ENCODE measurements at places on chromosomes 1 and 21. TPM values are rescaled to one million over a fixed set of nuclear protein-coding genes. Genes with fewer than 3 reads are reported as not detected.
A peak's percentile ranks its signal among the peaks of the same experiment; 100 is the strongest.

GRCh38 chr1:63640633-63641567, 47.7 kb downstream of the PGM1 start:
- peaks cover 3% of the 10 kb centered on the region for H3K4me1 ChIP-seq
- peaks cover 12% of the 10 kb centered on the region for H3K36me3 ChIP-seq
- no peaks in the 10 kb centered on the region for H3K27me3 ChIP-seq

The F13B gene
- total RNA-seq: not detected

- H3K27me3 ChIP-seq: no peaks in the 10 kb centered on the region
- no peaks in the 10 kb centered on the region for H3K36me3 ChIP-seq
- H3K4me3 ChIP-seq: no peak overlapping the region
Measured at GRCh38 chr1:186206048-186206570, 168.9 kb downstream of the TPR start.

The AQP10 gene
- not detected for total RNA-seq

GRCh38 chr1:3032371-3033039, 11.2 kb downstream of the ACTRT2 start:
- peak; percentile 64 for DNase-seq
- H3K4me3 ChIP-seq: no peak overlapping the region
- no peak overlapping the region for H3K27ac ChIP-seq

DNA sequence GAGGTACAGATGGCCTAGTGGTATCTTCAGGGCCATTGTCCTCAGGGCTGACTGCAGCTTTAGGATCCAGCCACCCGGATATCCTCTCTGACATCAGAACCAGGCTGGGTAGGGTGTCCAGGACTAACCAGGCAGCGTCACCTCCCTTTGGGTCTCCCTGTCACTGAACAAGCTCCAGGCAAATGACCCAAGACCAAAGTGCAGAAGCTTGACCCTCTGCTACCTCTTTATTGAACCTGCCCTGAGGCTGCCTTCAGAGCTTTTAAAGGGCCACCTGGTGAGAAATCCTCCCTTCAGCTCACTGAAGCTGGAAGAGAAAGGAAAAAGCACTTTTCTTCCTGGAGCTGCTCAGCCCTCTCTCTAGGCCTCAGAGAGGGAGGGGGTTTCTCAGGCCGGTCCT, 79.1 kb upstream of the VAMP3 start:
- DNase-seq: no peak
- no peaks in the 10 kb centered on the region for H3K4me1 ChIP-seq
- H3K27me3 ChIP-seq: no peaks in the 10 kb centered on the region

The HAX1 gene
- 74.8 TPM for total RNA-seq

The LCK gene
- total RNA-seq: 10.3 TPM

- peaks cover 14% of the 10 kb centered on the region for H3K4me1 ChIP-seq
- no peaks in the 10 kb centered on the region for H3K27me3 ChIP-seq
- DNase-seq: no peak
- H3K4me3 ChIP-seq: no peak overlapping the region
- H3K27ac ChIP-seq: no peak overlapping the region
Measured at GRCh38 chr21:33657124-33657820, 15.0 kb downstream of the ITSN1 start.

GRCh38 chr1:223831755-223832636, 13.8 kb downstream of the TP53BP2 start:
- H3K4me3 ChIP-seq: no peak overlapping the region
- no peaks in the 10 kb centered on the region for H3K27me3 ChIP-seq
- H3K27ac ChIP-seq: no peak overlapping the region
- H3K4me1 ChIP-seq: no peaks in the 10 kb centered on the region
- no peak for DNase-seq

- H3K36me3 ChIP-seq: peaks cover 7% of the 10 kb centered on the region
- H3K4me1 ChIP-seq: no peaks in the 10 kb centered on the region
- H3K4me3 ChIP-seq: no peak overlapping the region
Measured at GRCh38 chr1:19343617-19344350, 31.7 kb downstream of the SLC66A1 start.

- no peaks in the 10 kb centered on the region for H3K4me1 ChIP-seq
- DNase-seq: no peak
- H3K36me3 ChIP-seq: no peaks in the 10 kb centered on the region
- H3K4me3 ChIP-seq: no peak overlapping the region
- no peaks in the 10 kb centered on the region for H3K27me3 ChIP-seq
- H3K27ac ChIP-seq: no peak overlapping the region
Measured at GRCh38 chr21:25855576-25855975, 120.8 kb downstream of the GABPA start.

The FTCD gene
- total RNA-seq: 51.6 TPM

DNA sequence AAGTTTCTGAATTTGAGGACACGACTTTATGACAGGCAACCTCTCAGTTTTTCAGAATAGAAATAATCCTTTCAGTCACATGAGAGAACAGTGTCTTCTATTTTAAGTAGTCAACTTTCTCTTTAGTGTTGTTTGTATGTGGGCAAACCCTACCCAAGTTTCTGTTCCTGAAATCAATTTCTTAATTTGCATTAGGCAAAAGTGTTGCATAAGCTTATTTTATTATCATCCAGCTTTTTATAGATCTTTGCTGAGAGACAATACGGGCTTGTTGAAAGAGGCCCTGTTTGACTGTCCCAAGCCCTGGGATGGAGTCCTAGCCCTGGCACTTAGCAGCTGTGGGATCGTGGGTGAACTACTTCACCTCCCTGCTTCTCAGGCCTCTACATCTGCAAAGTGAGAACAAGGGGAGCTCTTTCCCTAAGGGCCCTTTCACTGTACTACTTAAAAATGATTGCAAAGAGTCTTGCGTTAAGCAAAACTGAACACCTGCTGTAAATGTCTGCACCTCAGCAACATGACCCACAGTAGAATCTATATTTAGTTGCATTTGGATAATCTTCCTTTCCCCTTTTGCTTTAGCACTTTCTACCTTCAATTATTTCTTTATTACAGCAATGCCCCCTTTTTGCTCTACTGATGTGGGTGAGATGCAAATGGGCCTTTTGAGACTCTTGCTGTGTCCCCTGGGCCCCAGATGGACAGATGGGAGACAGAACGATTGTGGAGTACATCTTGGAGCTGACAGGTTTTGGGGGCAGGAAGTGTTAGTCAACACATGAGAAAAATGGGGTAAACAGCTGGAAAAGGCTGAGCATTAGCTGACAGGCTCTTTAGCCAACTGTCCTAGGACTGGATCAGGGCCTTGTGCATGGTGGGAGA, 41.0 kb upstream of the SCAF4 start:
- no peaks in the 10 kb centered on the region for H3K27me3 ChIP-seq
- no peak overlapping the region for H3K4me3 ChIP-seq
- no peak for DNase-seq
- no peaks in the 10 kb centered on the region for H3K36me3 ChIP-seq
- no peaks in the 10 kb centered on the region for H3K4me1 ChIP-seq
